ENCODE measurements at places on chromosomes 6 and 20.

- no peak for DNase-seq
Measured at GRCh38 chr6:30818391-30818841, 65.9 kb upstream of the DDR1 start.

GRCh38 chr6:143079325-143079640 lies 18.6 kb downstream of the AIG1 start:
- no peak for DNase-seq

- no peak for DNase-seq
Measured at GRCh38 chr6:128138694-128139093, 237.8 kb upstream of the THEMIS start.

GRCh38 chr6:93219447-93219846 lies 199.9 kb downstream of the EPHA7 start:
- no peak for DNase-seq

GRCh38 chr20:62938105-62938888 lies at the start of gene GID8:
GID8 (plus strand) TSS chr20:62938147; CDS start chr20:62941503, 3,356 bp downstream.
- DNase-seq = peak; percentile 31

DNA sequence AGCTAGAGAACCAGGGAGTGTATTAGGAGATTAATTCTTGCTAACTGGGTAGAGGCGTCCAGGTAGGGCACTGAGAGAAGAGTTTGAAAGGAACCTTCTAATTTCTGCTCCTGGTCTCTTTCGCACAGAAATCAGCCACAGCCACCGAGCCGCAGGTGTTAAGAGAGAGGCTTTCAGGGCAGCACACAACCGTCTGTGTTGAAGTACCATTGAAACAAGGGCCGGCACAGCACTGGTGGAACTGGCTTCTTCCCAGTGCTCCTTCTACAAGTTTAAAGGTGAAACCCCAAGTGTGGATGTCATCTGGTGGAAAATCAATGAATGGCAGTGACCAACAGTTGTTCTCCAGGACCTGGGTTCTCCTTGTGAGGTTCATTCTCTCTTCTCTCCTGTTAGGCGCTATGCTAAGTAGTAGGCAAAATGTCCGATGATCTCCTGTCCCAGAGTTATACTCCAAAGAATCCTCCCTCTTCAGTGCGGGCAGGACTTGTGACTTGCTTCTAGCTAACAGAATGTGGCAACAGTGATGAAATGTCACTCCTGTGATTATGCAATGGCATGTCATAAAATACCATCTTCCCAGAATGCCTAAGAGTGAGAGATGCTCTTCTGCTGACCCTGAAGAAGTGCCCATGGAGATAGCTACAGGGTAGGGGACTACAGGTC lies 15.0 kb upstream of the RIN2 start:
- DNase-seq = no peak
